GM23248 (cell line): ENCODE measurements at places on chromosomes 3 and 15.

GRCh38 chr3:94150113-94150512, 87.3 kb downstream of the NSUN3 start:
- DNase-seq: no peak
- H3K4me1 ChIP-seq: no peaks in the 10 kb centered on the region
- H3K36me3 ChIP-seq: no peaks in the 10 kb centered on the region
- H3K27ac ChIP-seq: no peak overlapping the region
- H3K4me3 ChIP-seq: no peak overlapping the region

DNA sequence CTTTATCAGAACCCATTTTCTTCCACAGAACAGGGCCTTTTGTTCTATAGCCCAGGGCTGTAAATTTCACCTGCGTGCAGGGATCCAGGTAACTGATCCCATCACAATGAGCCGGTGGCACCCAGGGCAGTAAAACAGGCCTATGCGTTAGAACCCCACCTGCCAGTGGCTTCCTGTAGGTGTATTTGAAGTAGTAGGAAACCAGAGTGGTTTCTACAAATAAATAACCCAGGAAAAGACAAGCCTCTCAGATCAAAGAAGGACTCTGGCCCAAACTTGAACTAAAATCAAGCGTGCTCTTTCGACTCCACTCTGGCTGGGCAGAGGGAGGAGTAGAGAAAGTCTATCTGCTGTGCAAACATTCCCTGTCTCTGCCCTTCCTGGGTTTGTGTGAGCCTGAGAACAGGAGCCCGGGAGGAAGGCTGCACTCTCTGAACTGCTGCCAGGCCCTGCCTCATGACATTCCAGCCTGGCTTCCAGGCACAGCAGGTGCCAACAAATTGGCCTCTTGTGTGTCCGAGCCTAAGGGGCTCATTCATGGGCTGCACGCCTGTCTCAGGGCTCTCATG, 77.7 kb downstream of the CEMIP start:
- peak; percentile 48 for DNase-seq
- H3K36me3 ChIP-seq: peaks cover 16% of the 10 kb centered on the region
- H3K4me3 ChIP-seq: no peak overlapping the region
- H3K27me3 ChIP-seq: no peaks in the 10 kb centered on the region
- H3K27ac ChIP-seq: no peak overlapping the region

DNA sequence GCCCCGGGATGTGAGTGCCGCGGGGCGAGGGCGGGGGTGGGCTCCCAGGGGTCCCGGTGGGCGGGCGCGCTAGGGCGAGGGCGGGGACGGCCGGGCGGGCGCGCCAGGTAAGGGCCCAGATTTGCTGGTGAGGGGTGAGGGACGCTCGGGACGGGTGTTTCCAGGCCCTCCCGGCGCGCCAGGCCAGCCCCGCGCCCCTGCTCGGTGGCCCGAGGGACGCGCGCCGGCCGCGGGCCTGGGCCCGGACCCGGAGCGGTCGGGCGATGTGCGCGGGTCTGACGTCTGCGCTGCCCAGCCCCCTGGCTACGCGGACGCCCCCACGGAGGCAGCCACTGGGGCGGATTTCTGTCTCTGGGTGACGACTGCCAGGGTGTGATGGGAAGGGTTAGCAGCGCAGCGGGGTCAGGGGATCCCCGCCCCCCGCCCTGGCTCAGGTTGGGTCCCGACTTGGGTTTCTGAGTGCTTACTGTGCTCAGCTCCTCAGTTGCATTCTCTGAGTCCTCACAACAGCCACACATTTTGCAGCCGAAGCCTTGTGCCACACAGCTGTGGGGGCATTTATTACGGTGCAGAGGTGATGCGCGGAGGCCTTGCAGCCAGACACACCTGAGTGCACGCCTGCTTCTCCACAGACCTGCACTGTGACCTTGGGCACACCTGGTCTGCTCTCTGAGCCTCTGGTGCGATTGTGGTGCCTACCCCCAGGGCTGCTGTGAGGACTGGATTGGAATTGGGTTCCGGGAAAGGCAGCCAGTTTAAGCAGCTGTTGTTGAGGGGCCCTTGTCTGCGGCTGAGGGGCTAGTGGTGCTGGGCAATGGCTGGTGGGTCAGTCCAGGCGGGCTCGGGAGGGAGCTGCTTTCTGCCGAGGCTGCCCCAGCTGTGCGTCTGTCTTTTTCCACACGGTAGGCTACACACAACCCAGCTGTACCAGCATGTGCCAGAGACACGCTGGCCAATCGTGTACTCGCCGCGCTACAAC, 523 bp downstream of the HDAC11 start:
- no peaks in the 10 kb centered on the region for H3K27me3 ChIP-seq
- no peaks in the 10 kb centered on the region for H3K36me3 ChIP-seq
- no peak overlapping the region for H3K27ac ChIP-seq
- peak; percentile 61 for DNase-seq

DNA sequence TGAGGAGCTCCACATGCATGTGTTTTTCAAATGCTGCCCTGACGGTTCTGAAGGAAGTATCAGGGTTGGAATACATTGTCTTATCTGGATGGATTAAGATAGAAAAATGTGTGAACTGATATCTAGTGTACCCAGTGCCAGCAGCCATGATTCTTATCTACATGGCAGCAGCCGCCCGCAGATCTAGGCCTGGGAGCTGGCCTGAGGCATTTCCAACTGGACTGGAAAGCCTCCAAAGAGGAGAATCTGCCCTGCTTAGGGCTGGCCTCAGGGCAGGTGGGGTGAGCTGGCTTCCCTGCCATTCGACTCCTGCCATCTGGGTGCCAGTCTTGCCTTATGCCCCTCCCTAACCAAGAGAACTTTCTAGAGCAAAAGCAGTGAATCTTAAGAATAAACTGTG, 125.8 kb downstream of the SSR3 start:
- H3K4me3 ChIP-seq: no peak overlapping the region
- H3K27ac ChIP-seq: no peak overlapping the region
- DNase-seq: no peak
- no peaks in the 10 kb centered on the region for H3K27me3 ChIP-seq
- no peaks in the 10 kb centered on the region for H3K36me3 ChIP-seq

GRCh38 chr3:58520403-58521335, 16.3 kb downstream of the ACOX2 start:
- no peaks in the 10 kb centered on the region for H3K4me1 ChIP-seq
- H3K27me3 ChIP-seq: no peaks in the 10 kb centered on the region
- peaks cover 8% of the 10 kb centered on the region; the same call in 1 of the 2 replicates for H3K36me3 ChIP-seq
- DNase-seq: peak; percentile 36

DNA sequence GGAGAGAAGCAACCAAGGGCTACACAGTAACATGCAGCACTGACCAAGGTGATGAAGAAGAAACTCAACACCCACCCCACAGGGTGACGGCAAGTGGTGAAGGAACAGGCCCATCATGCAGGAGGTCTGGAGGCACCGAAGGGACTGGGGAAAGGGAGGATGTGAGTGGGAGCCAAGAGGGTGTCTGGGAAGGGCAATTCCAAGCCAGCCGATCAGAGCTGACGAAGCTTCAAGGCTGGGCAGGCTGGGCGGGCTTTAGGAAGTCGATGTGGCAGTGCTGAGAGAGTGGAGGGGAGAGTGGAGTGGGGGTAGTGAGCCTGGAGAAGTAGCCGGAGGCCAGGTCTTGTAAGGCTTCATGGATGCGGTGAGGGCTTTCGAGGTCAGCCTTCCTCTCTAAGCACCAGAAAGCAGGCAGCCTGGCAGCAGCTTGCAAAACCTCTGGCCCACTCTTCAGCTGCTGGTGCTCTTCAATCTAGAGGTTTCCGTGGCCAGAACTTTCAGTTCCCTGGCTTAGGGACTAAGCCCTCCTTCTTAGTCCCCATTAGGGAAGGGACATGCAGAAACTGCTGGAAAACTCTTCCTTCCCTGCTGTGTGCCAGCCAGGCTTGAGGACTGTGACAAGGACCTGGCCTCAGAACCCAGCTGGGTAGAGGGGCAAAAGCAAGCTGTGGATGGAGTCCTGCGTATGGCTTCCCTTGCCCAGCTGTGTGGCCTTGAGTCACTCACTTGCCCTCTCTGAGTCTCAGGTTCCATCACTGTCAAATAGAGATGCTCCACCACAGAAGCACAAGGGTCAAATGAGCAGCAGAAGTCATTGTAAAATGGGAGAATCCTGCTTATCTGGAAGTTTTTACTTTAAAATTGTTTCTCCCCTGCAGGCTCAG, 72.1 kb downstream of the TLE3 start:
- H3K36me3 ChIP-seq: no peaks in the 10 kb centered on the region
- H3K27ac ChIP-seq: peak overlapping the region; percentile 5; the same call in 1 of the 2 replicates
- peaks cover 26% of the 10 kb centered on the region for H3K4me1 ChIP-seq
- peak; percentile 73 for DNase-seq

DNA sequence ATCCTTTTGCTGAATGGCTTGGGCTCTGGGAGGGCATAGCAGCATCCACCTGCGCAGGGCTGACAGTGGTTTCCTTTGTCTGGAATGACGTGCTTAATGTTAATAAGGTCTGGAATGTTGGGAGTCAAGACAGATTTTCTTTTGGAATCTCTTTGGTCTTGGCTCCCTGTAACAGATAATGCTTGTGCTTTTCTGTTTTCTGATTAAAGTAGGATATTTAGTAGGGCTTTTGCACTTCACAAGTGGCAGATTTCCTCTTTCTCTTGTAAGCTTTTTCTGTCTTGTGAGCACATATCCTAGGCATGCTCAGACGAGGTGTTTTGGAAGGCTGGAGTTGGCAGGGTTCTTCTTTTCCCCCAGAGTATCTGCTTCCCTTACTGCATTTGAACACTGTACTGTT, 189.6 kb downstream of the GHSR start:
- H3K36me3 ChIP-seq: peaks cover 42% of the 10 kb centered on the region
- peak; percentile 54 for DNase-seq
- H3K27me3 ChIP-seq: no peaks in the 10 kb centered on the region
- H3K27ac ChIP-seq: peak overlapping the region; percentile 82
- H3K4me3 ChIP-seq: no peak overlapping the region
- peaks cover 54% of the 10 kb centered on the region for H3K4me1 ChIP-seq

DNA sequence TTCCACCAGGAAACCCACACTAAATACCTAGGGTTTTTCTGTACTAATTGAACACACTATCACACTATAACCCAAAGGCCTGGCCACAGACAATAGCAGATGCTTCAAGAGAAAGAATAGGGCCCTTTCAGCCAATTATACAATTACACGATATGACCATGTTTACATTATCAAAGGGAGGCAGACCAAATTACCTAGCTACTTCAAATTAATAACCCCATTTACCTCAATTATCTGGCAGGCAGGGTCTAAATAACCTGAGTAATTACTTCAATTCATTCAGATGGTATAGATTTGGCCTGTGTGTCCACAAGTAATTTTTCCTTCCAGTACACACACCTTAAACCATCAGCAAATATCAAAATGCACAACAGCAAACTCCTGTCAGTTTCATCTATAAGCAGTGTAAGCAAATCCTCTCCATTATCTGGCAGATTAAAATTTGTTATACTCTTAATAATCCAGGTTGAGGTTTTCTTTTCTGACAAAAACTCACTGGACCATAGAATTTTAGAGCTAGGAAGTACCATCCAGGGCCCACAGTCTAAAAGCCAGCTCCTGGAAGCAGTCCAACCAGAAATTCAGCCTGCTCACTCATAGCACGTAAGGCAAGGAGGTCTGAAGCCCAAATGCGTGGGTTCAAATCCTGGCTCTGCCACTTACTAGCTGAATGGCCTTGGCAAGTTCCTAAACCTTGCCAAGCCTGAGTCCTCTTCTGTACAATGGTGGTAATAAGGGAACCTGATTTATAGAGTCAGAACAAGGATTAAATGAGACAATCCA, 51.8 kb downstream of the RFTN1 start:
- no peaks in the 10 kb centered on the region for H3K27me3 ChIP-seq
- H3K4me1 ChIP-seq: peaks cover 10% of the 10 kb centered on the region
- H3K36me3 ChIP-seq: no peaks in the 10 kb centered on the region
- no peak for DNase-seq
- no peak overlapping the region for H3K27ac ChIP-seq

GRCh38 chr3:101862416-101863165, 13.3 kb downstream of the NFKBIZ start:
- peaks cover 47% of the 10 kb centered on the region for H3K36me3 ChIP-seq
- no peaks in the 10 kb centered on the region for H3K27me3 ChIP-seq
- H3K4me3 ChIP-seq: no peak overlapping the region
- peaks cover 5% of the 10 kb centered on the region; the same call in 1 of the 2 replicates for H3K4me1 ChIP-seq
- no peak for DNase-seq

- H3K27me3 ChIP-seq: no peaks in the 10 kb centered on the region
- peak; percentile 33 for DNase-seq
- H3K4me1 ChIP-seq: peaks cover 73% of the 10 kb centered on the region
- no peaks in the 10 kb centered on the region for H3K36me3 ChIP-seq
- H3K27ac ChIP-seq: peak overlapping the region; percentile 84
Measured at GRCh38 chr15:51844747-51845426, 15.4 kb downstream of the TMOD3 start.

GRCh38 chr3:171777596-171777995, 32.7 kb downstream of the PLD1 start:
- no peak overlapping the region for H3K27ac ChIP-seq
- no peaks in the 10 kb centered on the region for H3K36me3 ChIP-seq
- peaks cover 10% of the 10 kb centered on the region; the same call in 1 of the 2 replicates for H3K4me1 ChIP-seq
- H3K4me3 ChIP-seq: no peak overlapping the region
- no peaks in the 10 kb centered on the region for H3K27me3 ChIP-seq
